ENCODE measurements at places on chromosomes 1 and 21. TPM values are rescaled to one million over a fixed set of nuclear protein-coding genes. Genes with fewer than 3 reads are reported as not detected.

DNA sequence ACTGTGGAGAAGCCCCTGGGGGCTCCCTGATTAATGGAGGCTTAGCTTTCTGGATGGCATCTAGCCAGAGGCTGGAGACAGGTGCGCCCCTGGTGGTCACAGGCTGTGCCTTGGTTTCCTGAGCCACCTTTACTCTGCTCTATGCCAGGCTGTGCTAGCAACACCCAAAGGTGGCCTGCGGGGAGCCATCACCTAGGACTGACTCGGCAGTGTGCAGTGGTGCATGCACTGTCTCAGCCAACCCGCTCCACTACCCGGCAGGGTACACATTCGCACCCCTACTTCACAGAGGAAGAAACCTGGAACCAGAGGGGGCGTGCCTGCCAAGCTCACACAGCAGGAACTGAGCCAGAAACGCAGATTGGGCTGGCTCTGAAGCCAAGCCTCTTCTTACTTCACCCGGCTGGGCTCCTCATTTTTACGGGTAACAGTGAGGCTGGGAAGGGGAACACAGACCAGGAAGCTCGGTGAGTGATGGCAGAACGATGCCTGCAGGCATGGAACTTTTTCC is 24.8 kb downstream of the PCSK9 start:
- DNase-seq = peak; percentile 17

GRCh38 chr1:39836595-39837110 is 46.7 kb downstream of the TRIT1 start:
- DNase-seq = no peak

DNA sequence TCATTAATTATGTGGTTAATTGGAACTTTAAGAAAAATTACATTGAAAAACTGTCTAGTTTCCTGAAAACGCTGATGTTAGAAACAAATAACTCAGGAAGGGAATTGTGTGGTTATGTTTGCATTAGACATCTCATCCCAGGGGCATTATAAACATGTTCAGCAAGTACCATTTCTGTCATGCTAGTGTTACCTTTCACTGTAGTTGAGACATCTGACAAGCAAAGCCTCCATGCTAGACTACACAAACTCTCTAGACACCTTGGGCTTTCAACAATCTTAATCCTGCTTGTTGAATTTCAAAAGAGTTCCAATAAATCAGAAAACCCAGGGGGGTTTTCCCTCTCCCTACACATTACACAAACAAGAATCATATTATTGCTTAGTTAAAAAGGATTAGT is 536.8 kb downstream of the KCNT2 start:
- peak; percentile 6 for DNase-seq

- no peak for DNase-seq
Observed at GRCh38 chr1:31675161-31675560, 28.7 kb downstream of the COL16A1 start.

GRCh38 chr1:158527190-158527815 is 26.9 kb downstream of the OR6Y1 start:
- peak; percentile 30 for DNase-seq

- DNase-seq = no peak
Observed at GRCh38 chr1:108584428-108584856, 24.5 kb downstream of the EEIG2 start.

Gene S100A8
- 50.0 TPM for total RNA-seq

Gene KCNJ9
- 0.13 TPM for total RNA-seq

Gene CD84
- not detected for total RNA-seq
